ENCODE measurements at places on chromosomes 13 and 19.
A peak's percentile ranks its signal among the peaks of the same experiment; 100 is the strongest.

- DNase-seq: no peak
Observed at GRCh38 chr13:90400372-90400771, 947.1 kb upstream of the MIR17HG start.

- DNase-seq: no peak
Observed at GRCh38 chr19:47228937-47229675, 1.9 kb downstream of the BBC3 start.

- peak; percentile 19 for DNase-seq
Observed at GRCh38 chr19:44951179-44952159, 3.7 kb upstream of the CLPTM1 start.

- DNase-seq: no peak
Observed at GRCh38 chr13:30857636-30858035, 48.4 kb upstream of the MEDAG start.

- no peak for DNase-seq
Observed at GRCh38 chr19:22914646-22915045, 82.6 kb downstream of the ZNF723 start.

GRCh38 chr13:111846391-111847159 lies 220.4 kb upstream of the SOX1 start:
- no peak for DNase-seq

- DNase-seq: no peak
Observed at GRCh38 chr13:33727297-33728083, 90.5 kb upstream of the RFC3 start.

DNA sequence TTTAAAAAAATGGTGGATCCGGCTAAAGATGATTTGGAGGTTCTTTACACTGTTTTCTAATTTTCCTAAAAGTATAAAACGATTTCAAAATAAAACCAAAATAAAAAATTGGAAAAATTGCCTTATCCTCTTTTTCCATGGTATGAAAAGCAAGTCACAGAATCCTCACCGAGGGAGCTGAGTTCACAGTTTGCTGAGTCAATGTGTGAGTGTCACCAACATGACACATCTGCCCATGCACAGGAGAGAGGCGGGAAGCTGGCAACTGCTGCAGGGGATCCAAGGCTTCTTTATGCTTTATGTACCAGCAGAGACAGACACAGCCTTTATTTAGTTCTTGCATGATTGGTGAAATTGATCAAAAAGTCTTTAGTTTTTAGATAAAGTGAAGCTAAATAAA lies 157.8 kb downstream of the TNFSF13B start:
- DNase-seq: no peak

DNA sequence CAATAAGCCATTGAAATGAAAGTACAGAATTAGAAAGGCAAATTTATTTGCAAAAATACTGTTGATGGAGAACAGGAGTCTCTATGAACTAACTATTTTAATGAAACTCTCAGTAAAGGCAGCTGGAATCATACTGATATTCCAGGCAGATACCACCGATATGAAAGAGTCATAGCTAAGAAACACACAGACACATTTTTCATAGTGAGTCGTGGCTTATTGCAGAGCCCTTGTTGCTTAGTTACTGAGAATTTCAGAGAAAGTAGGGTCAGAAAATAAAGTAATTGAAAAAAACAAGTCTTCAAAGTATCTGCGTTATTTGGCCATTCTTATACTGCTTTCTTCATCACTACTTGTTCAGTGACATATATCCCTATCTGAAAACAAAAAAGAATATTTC lies 1890.9 kb downstream of the PCDH9 start:
- DNase-seq: no peak

DNA sequence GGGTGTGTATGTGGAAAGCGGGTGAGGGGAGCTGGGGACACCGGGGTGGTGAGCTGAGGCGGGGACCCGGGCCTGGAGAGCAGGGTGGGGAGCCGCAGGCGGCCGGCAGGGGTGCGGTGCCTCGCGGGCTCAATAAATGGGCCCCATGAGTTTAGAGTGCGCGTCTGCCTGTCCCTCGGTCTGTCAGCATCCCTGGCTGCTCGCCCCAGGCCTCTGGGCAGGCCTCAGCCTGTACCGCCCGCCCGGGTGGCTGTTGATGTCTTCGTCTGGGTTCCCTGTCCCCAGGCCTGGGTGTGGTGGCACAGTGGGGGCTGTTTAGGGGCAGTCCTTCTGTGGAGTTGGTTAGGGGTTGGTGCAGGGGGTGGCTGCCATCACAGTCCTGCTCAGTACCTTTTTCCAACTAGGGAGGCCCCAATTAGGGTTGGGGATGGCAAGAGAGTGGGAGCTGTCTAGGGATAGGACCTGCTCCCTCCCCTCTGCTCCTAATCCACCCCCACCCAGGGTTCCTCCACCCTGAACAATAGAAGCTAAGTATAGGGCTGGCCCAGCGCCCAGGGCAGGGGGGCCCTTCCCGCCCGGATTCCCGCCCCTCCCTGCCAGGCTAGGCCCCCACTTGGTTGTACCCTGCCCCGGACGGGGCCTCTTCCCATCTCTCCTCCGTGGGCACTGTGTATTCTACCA lies 12.2 kb downstream of the CIC start:
- DNase-seq: peak; percentile 54

- no peak for DNase-seq
Observed at GRCh38 chr13:99389520-99390304, 82.5 kb upstream of the GPR183 start.

DNA sequence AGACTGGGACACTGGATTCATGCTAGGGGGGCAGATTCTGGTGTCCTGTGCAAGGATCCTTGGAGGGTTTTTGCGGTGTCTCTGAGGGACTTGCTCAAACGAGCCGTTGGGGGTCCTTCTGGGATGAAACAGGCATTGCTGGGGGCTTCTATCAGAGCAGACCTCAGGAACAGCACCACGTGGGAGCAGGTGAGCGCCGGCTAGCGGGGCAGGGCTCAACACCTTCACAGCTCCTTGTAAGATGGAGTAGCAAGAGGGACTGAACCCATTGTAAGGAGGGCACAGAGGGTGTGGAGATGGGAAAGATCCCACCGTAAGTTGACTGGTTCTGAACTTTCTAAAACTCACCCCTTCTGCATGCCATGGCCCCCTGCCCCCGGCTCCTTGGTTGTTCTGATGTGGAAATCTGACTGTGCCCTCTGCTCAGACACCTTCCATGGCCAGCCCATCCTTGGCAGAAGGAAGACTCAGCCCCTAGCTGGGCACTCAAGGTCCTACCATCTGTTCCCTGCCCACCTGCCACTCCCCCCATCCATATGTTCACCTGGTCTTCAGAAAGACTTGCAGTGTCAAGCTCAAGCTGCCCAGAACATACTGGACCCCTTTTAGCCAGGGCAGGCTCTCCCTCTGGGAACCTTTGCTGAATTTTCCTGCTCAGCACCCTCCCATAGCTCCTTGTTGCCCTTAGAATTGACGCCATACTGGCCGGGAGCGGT lies 1.2 kb downstream of the SLC27A1 start:
- DNase-seq: no peak

DNA sequence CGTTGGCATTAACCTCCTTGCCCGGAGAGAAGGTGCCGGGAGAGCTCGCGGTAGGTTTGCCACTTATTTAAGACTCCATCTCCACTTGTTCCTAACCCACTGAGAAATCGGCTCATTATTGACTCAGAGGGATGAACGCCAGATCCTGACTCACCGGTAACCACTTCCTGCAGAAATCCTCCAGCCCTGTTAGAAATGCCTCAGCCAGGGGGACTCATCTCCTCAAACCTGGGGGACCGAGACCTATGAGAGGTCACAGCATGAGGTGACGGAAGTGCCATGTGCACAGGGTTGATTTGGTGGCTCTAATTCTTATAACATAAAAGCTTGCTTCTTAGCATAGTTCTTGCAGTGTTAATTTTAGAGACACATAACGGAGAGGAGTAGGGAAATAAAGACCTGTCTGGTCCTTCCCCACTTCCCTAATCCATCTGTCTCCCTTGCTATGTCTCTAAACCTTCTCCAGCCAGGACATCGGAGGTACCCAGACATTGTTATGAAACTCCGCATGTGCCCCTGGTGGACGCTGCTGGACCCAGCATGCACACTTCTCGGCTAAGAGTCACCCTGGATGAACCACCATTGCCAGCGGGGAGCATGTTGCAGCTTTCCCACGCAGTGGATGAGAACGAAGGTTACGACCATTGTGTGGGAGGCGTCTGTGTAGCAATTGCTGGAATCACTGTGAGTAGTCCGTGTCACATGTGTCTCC lies 158.9 kb downstream of the EFNB2 start:
- no peak for DNase-seq

DNA sequence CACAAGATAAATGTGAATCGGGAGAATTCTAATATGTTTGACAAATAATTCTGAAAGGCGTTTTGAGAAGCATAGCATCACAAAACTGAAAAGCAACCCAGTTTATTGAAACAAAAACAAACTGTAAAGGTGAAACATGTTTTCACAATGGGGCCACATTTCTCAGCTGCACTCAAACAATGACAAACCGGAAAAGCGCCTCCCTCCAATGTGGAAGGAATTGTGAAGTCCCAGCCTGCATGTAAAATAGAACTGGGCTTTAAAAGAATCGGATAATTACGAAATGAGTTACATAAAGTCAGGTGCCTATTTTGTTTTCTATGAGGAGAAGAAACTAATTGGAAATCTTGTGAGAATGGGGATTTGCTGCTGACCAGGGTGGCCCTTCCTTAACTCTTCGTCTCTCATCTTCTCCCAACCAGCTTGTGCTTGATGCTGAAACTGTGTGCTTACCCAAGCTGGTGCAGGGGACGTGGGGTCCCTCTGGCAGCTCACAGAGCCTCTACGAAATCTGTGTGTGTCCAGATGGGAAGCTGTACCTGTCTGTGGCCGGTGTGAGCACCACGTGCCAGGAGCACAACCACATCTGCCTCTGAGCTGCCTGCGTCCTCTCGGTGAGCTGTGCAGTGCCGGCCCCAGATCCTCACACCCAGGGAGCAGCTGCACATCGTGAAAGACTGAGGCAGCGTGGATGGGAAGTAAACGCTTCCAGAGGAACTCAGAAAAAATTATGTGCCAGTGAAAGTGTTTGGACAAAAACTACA lies 109.4 kb downstream of the SACS start:
- no peak for DNase-seq

GRCh38 chr13:100182900-100183490 lies 94.1 kb downstream of the PCCA start:
- DNase-seq: no peak

- no peak for DNase-seq
Observed at GRCh38 chr13:113225515-113225914, 16.1 kb downstream of the CUL4A start.

GRCh38 chr19:1773184-1773583 lies 19.9 kb downstream of the ONECUT3 start:
- no peak for DNase-seq

- no peak for DNase-seq
Observed at GRCh38 chr13:67023130-67023876, 206.8 kb downstream of the PCDH9 start.

GRCh38 chr13:40074338-40074737 lies 418.9 kb downstream of the COG6 start:
- no peak for DNase-seq

DNA sequence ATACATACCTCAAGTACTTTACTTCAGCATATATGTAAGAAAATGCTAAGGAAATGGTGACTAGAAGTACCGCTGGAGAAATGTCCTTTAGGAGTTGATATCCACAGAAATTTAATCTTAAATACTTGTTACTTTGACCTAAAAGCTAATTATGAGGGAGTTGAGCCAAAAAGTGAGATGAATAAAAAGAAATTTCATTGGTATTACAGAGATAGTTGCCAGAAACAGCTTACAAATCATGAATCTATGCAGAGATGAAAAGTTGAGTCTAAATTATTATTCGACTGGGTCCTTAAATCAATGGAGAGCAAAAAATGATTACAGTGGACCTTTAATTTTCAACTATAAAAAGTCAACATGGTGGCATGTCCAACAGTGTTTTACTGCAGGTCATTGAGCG lies 160.9 kb downstream of the MZT1 start:
- DNase-seq: no peak

DNA sequence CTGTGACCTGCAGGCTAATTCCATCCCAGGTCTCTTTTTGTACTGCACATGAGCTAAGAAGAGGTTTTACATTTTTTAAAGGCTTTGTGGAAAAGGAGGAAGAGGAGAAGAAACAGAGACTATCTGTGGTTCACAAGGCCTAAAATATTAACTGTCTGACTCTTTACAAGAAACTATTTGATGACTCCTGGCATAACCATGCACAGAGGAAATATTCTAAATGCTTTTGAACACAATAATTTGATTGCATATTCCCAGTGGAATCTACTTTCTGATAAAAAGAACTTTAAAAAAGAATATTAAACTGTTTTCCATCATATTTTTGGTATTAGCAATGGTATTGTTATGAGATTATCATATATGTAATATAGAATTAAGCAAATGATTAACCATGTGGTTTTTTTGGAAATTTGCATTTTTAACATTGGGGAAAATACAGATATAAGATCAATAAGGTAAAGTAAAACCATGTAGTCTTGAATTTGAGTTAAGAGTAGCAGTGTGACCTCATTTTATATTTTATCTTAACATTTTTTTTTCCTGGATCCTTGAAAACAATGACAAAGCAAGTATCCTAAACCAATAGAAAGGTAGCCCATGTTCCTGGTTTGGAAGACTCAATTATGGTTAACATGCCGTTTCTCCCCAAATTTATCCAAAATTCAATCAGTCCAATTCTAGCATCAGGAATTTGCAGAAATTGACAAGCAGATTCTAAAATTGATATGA lies 251.0 kb downstream of the UQCRFS1 start:
- DNase-seq: no peak

- DNase-seq: no peak
Observed at GRCh38 chr13:51683597-51683996, 99.3 kb downstream of the WDFY2 start.

DNA sequence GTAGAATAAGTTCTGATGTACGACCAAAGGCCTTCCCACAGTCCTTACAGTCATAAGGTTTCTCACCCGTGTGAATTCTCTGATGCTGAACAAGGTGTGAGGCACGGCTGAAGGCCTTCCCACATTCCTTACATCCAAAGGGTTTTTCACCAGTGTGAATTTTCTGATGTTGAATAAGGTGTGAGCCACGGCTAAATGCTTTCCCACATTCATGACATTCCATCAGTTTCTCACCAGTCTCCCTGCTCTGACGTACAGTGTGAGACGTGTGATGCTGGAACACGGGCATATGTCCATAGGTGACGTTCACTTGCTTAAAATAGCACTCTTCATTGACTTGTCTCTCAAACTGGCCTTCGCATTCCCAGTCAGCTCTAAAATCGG lies 31.0 kb upstream of the COX7A1 start:
- no peak for DNase-seq

GRCh38 chr19:32181216-32181920 lies 164.0 kb upstream of the ZNF507 start:
- DNase-seq: no peak

DNA sequence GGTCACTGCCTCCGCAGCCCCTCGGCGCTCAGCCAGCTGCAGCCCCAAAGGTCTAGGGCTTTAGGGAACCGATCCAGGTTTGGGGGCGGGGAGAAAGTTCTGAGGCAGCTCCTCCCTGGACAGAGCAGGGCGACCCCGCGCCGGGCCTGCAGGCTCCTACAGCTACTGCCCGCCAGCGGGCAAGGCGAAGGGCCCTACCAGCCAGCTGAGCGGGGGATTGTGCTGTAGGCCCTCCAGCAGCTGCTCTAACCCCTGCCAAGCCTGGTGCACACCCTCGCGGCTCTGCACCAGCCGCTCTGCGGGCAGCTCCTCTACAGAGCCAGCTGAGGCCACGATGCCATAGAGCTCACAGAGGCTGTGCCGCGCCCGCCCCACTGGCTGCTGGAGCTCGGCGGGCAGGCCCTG lies 14.0 kb downstream of the PLIN4 start:
- no peak for DNase-seq
